Omental fat pad (tissue), 4 donors: ENCODE measurements at places on chromosomes 1 and 21.

DNA sequence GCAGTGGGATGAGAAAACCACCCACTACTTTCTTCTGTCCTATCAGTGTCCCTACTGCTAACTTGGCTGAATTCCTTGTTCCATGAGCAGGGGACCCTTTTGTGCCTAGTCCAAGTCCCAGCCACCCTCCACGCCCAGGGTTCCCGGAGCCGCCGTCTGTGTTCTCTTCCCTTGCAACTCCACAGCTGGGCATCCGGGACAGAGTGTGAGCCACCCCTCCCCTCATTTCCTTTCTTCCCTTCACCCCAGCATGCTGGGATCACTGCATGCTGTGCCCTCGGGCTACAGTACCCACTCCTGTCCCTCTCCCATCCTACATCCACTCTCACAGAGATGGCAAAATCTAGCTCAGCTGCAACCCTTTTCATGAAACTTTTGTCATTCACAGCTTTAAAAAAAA is 44.5 kb downstream of the PGBD5 start:
- no peak for DNase-seq

- no peak for DNase-seq
Observed at GRCh38 chr1:162022626-162023025, 1.0 kb downstream of the OLFML2B start.

DNA sequence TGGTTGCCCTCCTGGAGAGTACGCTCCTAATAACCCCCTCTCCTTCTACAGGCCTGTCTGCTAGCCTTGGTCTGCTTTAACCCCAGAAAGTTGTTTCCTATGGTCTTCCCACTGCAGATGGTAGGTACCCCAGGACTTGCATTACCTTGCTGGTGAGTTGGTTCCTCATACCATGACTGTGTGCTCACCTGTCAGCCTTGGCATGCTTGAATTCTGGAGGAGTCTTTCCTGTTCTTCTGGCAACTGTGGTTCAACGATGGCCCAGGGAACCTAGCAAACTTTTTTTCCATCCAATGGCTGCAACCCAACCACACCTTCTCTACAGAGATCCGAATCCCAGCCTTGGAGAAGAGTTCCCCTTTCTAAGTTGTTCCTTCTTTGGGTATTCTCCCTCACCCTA is 36.9 kb downstream of the RPS6KC1 start:
- DNase-seq = no peak

GRCh38 chr1:212700223-212700891 is 717 bp upstream of the BATF3 start:
- peak; percentile 38 for DNase-seq

GRCh38 chr1:25890239-25891034 is 14.9 kb upstream of the PAQR7 start:
- DNase-seq = no peak

DNA sequence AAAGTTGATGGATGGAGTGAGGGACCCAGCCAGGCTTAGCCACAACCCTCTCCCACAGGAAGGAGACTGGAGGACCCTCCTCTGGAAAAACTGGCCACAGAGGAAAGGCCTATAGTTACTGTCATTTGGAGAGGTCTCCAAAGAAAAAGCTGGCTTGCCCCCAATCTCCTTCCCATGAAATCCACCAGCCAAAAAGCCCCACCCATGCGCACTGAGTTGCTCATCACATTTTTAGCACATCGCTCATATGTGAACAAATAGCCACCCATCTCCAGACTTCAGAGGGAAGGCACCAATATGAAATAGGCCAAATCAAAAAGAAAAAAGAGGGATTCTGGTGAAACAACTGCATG is 36.9 kb upstream of the QSOX1 start:
- DNase-seq = no peak

DNA sequence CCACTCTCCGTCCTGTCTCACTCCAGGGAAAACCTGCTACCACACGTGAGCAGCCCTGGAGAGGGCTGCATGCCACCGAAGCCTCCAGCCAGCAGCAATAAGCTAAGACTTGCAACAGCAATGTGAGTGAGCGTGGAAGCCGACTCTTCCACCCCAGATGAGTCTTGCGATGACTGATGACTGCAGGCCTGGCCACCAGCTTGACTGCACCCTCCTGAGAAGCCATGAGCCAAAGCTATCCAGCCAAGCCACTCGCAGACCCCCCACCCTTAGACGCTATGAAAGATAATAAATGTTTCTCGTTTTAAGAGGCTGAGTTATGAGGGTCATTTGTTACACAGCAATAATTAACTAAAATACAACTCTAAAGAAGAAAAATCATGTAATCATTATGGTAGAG is 118.6 kb upstream of the GALNT2 start:
- no peak for DNase-seq
